H1 (cell line): ENCODE measurements at places on chromosomes 16 and 17. TPM values are rescaled to one million over a fixed set of nuclear protein-coding genes. Genes with fewer than 3 reads are reported as not detected.

Gene UTS2R
- total RNA-seq, result 0.63 TPM in 1 of 2 replicates, not detected in the other

Gene TMEM204
- not detected in 2 replicates for total RNA-seq

Gene GNAO1
- 30.2 and 34.4 TPM in 2 replicates for total RNA-seq

Gene PPP1R1B
- 9.4 and 10.7 TPM in 2 replicates for total RNA-seq

DNA sequence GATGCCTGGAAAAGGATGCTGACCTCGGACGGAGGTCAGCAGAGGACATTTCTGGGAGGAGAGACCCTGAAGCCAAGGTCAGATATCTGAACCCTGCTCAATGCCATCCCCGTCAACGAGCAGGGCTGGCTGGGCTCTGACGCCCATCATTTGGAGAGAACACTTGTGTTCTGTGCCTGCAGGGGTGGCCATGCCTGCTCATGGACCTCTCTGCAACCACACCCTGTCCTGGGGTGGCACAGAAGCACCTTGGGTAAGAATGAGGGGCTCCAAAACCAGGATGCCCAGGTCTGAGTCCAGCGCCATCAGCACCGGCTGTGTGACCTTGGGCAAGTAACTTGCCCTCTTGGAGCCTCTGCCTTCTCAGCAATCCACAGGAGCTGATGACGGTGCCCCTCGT is 293.7 kb upstream of the FOXF1 start:
- DNase-seq, result no peak

GRCh38 chr16:85436636-85437165 is 176.4 kb upstream of the GSE1 start:
- DNase-seq, result peak; percentile 74

GRCh38 chr17:51601622-51602261 is 341.4 kb downstream of the UTP18 start:
- no peak for DNase-seq

GRCh38 chr16:15523092-15523541 is 88.7 kb downstream of the BMERB1 start:
- no peak for DNase-seq

DNA sequence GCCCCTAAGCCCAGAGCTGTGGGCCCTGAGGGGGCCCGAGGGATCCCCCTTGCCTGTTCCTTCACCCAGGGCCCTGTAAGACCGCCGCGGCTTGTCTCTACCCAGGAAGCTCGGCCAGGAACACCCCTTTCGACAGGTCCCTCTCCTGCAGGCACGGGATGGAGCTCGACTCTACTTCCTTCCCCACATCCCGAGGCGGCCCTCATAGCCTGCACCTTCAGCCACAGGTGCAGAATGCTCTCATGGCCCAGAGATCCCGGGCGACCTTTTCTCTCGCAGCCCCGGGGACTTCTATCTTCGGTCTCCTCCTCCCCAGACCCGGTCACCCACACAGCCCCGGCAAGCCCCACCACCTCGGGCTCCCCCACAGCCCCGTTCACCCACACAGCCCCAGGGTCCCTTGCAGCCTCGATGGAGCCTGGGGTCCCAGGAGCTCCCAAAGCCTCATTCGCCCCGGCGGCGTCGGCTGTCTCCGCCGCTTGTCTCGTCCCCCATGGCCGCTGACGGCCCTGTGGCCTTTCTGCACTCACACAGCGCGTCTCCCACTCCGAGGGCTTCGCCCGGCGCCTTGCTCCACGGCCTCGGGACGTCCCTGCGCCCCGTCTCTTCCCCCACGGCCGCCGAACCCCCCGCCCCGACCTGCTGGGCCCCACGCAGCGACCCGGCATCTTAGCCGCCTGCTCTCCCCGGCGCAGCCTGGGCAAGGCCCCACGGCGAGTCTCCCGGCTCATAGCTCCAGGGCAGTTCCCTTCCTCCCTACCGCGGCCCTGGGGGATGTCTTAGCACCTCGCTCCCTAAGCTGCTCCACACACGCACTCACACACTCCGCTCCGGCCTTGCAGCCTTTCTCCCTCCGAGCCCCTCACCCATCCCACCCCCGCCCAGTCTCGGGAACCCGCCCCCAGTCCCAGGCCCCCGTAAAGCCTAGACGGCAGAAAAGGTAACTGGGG is 650 bp downstream of the KIAA0753 start:
- DNase-seq, result no peak

- DNase-seq, result peak; percentile 81
Observed at GRCh38 chr16:58499615-58500351, at the start of gene NDRG4. TSS of gene NDRG4 (plus strand) at chr16:58500143. CDS start at chr16:58500249, 106 bp downstream.

- DNase-seq, result no peak
Observed at GRCh38 chr16:18853694-18854093, 52.3 kb upstream of the ARL6IP1 start.

DNA sequence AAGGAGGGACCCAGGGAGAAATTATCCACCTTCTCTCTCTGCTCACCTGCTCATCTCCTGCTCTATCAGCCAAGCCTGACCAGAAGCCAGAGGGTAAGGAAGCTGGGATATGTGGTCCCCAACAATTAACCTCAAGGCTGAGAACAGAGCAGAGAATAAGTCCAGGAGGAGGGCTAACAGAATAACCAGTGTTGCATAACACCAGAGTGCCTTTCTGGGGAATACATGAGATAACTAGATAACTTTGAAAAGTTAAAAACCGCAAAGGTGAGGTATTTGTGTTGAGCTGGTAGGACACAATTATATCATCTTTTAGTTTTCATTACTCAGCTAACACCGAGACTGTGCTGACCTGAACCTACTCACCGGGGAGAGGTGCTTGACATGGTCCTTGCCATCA is 180.8 kb downstream of the SALL1 start:
- no peak for DNase-seq
